ENCODE measurements at places on chromosomes 2 and 18.

- no peak for DNase-seq
Measured at GRCh38 chr2:96604104-96604503, 34.0 kb downstream of the KANSL3 start.

- no peak for DNase-seq
Measured at GRCh38 chr2:235324324-235324723, 169.5 kb upstream of the AGAP1 start.

DNA sequence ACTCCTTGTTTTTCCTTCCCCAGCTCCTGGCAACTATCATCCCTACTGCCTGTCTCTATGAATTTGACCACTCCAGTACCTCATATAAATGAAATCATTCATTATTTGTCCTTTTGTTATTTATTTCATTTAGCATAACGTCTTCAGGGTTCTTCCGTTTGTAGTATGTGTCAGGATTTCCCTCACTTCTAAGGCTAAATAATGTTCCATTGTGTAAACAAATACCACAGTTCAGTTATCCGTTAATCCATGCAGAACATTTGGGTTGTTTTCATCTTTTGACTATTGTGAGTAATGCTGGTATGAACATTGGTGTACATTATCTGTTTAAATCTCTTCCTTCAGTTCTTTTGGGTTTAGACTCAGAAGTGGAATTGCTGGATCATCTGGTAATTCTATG is 18.8 kb downstream of the DYNC2LI1 start:
- no peak for DNase-seq

GRCh38 chr2:40455661-40456060 is 3.8 kb upstream of the SLC8A1 start:
- DNase-seq, result no peak

DNA sequence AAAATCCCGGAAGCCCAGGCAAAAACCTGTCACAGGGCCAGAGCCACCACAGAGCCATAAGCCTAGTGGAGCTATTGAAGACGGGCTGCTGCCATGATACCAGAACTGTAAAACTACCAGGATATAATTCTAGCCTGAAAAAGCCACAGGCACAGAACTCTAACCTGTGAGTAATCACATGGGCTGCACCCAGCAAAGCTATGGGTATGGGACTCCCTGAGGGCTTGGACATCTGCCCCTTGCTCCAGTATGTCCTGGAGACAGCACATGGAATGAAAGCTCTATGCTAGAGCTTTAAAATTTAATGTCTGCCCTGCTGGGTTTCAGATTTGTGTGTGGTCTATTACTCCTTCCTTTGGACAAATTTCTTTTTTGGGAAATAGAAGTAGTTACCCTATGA is 2183.6 kb upstream of the CELF4 start:
- DNase-seq, result no peak

GRCh38 chr2:102120701-102121159 is 21.8 kb upstream of the IL1R1 start:
- no peak for DNase-seq

DNA sequence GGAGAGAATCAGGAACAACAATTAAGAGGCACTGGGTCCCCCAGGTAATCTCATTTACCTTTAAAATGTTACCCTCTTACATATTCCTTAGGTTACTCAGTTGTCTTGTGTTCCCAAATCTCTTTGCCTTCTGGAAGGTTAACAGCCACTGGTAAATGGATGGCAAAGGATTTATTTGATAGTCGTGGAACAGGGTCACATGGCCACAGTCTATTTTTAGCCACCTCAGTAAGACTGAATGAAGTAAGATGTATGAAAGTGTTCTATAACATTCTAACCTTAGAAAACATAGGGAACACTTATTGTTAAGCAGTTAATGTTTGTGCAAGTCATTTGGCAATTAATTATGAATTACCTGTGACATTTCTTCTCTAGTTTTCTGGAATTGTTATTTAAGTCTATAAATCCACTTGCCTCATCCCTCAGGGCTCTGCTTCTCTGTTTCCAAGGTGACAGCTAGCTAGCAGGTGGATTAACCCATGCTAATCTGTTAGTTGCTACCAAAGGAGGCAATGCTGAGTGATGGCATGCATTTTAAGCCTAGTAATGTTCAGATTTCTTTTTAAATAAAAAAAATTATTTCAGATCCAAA is 211.0 kb downstream of the PIK3C3 start:
- DNase-seq, result no peak

DNA sequence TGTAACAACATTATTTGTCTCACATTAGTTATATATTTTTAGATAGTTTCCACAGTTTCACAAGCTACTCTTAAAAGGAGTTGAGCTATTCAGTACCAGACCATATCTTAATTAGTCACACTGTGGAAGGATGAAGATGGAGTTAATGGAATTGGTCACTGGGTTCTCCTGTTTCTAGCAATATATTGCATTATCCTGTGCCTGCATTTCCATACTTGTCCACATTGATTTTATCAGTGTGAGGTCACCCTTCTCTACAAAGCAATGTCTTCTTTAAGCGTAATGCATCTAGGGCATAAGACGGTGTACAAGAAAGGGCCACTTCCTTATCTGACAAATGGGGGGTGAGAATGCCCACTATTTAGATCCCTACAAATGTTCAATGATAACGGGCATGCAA is 216.8 kb upstream of the TANK start:
- no peak for DNase-seq

- DNase-seq, result peak; percentile 21
Measured at GRCh38 chr2:26577442-26578112, 63.6 kb downstream of the CIB4 start.

DNA sequence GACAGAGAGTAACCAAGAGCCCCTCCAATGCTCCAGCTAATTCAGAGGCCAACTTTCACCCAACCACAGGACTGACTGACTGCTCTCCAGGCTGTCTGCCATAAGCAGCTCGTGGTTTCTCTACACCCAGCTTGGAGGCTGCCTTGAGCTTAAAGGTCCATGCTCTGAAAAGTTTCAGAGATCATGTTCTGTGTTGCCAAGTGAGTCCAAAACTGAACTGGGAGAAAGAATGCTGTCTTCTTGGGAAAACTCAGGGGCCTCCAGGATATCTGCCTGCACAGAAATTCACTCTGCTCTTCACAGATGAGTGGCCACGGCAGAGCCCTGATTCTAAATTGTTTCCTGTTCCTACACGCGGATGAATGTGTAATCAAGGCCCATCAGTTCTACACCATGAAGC is 51.1 kb downstream of the LPIN2 start:
- no peak for DNase-seq

DNA sequence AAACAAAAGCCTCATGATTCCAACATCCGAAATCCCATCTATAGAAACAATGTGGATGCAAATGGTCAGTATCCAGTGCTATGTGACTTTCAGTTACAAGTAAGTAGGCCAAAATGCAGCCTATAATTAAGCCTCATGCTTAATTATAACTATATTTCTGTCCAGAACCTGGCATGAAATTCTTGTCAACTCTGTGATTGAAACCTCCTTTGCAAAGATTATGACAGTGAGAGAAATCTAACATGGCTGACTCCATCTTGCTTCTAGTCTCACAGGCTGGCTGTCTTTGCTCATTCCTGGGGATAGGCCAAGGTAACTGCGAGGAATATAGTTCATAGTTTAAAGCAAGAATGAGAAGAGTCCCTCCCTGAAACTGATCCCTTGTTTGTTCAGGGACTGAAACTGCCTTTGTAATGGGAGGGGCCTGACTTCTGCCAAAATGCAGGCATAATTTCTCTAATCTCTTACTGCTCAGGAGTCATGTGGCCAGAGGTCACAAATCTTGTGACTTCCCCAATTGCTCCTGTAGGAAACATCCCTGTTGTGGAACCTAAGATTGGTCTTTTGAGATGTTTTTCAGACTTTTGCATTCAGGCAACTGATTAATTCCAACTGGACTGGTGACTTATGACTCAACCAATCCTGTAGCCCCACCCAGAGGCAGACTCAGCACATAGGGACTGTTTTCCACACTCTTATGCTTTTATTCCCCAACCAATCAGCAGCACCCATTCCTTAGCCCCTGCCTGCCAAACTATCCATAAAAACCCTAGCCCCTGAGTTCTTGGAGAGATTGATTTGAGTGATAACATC is 84.5 kb upstream of the TLK1 start:
- DNase-seq, result no peak

- DNase-seq, result peak; percentile 30
Measured at GRCh38 chr2:100747551-100747950, 72.4 kb upstream of the NPAS2 start.

GRCh38 chr2:189783451-189783926 is 650 bp downstream of the ORMDL1 start:
- no peak for DNase-seq

DNA sequence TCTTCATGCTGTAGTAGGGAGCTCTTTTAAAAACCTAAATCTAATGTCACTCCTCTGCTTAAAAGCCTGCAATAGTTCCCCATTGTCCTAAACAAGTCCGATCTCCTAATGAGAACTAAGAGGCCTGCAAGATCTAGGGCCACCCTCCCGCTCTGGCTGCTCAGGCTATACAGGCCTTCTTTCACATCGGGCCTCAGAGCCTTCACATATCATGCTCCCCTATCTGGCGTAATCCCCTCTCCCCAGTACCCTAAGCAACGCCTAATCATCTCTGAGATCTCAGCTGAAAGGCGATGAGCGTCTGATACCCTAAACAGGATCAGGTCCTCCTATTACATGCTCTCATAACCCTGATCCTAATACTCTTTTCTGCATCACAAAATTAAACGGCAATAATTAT is 1.9 kb downstream of the MAP4K3 start:
- no peak for DNase-seq

GRCh38 chr2:145184741-145185651 is 665.1 kb upstream of the ZEB2 start:
- no peak for DNase-seq

DNA sequence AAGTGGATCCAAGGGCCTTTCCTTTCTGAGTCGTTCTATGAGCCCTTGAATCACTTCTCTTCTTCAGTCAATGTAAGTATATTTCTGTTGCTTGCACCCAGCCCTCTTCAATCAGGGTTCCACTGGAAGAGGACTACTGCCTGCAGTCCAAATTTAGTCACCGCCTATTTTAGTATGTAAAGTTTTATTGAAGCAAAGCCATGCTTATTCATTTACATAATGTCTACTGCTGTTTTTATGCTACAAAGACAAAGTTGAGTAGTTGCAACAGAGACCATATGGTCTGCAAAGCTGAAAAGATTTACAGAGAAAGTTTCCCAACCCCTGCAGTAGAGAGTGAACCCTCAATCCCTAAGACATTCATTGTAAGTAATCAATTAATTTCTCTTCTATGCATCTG is 332.5 kb upstream of the TNP1 start:
- no peak for DNase-seq

DNA sequence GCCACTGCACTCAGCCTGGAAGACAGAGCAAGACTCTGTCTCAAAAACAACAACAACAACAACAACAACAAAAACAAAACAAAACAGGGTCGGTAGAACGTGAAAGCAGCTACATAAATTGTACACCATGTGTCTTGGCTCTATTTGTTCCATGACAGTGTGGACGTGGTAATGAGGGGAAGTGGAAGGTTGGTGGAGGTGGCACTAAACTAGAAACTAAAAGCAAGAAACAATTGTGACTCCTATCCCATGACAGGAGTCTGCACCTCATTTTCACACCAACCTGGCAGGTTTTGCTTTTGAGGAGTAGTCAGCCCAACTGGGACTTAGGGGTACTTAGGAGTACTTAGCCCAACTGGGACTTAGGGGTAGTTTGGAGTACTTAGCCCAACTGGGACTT is 62.5 kb upstream of the MRPS9 start:
- no peak for DNase-seq
